Endothelial cell (in vitro differentiated cells): ENCODE measurements at places on chromosomes 6 and 20. TPM values are rescaled to one million over a fixed set of nuclear protein-coding genes. Genes with fewer than 3 reads are reported as not detected.

TNNC2 gene
- total RNA-seq, result not detected

RNF144B gene
- total RNA-seq, result 23.2 TPM

DNA sequence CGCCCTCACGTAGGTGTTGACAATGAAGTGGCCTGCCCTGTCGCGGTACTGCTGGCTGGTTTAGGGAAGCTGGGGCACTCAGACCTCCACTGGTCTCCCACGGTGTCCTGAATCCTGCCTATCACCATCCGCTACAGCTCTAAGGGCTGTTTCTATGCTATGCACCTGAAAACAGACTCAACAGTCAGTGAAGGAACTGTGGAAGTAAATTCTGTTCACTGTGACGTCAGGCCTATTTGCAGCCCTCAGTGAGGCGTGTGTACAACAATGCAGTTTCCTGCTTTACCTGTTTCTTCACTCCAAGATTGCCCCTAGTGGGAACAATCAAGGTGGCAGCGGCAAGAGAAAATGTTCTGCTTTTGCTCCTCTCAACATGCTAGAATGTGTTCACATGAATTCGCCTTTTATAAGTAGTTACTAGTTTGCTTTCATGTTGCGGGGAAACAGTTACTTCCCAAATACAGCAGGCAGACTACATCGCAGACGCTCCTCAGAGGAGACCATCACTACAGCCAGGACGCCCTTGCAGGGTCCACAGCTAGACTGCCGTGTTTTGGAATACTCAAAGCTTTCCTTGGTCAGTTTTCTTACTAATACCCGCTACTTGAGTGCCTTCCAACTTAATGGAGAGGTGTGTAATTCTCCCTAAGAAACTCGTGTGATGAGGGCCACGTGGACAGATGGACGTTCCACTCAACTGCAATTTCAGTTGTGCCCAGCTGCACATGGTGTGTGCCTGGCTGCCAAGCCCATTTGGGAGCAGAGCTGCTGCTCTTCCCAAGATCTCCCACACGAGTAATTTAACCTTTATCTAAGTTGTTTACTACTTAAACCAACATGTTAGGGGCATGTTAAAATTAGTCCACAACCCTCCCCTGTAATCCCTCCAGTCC is 25.4 kb downstream of the DIDO1 start:
- peak; percentile 43 for DNase-seq

LPA gene
- not detected for total RNA-seq

FRMD1 gene
- total RNA-seq, result 0.05 TPM

GRCh38 chr6:42165016-42165415 is 8.1 kb upstream of the GUCA1A start:
- DNase-seq, result no peak

- no peak for DNase-seq
Observed at GRCh38 chr6:158396136-158396535, 83.9 kb downstream of the TULP4 start.

FAM217A gene
- total RNA-seq, result not detected

- DNase-seq, result no peak
Observed at GRCh38 chr6:111222341-111222740, 135.0 kb downstream of the SLC16A10 start.

RBPJL gene
- total RNA-seq, result not detected

PBOV1 gene
- not detected for total RNA-seq

GRCh38 chr20:43900496-43900895 is 14.2 kb upstream of the TOX2 start:
- DNase-seq, result no peak

ADGRF4 gene
- not detected for total RNA-seq

DNA sequence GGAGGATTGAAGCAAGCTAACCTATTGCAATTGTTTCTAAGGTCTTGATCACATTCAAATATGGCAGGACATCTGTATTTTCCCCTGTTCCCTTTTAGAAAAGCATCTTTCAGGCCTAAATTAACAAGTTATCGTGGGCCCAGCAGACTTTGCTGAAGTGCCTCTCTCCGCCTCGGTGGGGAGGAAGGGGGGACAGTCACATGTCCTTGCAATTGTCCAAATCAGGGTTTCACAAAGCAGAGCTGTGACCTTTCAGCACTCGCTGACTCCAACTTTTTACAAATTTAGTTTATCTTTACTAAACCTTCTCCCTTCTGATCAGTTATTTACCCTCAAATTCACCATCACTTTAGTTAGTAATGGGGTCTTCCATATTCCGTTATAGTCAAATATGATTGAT is 74.4 kb upstream of the KCNK16 start:
- DNase-seq, result no peak

DNA sequence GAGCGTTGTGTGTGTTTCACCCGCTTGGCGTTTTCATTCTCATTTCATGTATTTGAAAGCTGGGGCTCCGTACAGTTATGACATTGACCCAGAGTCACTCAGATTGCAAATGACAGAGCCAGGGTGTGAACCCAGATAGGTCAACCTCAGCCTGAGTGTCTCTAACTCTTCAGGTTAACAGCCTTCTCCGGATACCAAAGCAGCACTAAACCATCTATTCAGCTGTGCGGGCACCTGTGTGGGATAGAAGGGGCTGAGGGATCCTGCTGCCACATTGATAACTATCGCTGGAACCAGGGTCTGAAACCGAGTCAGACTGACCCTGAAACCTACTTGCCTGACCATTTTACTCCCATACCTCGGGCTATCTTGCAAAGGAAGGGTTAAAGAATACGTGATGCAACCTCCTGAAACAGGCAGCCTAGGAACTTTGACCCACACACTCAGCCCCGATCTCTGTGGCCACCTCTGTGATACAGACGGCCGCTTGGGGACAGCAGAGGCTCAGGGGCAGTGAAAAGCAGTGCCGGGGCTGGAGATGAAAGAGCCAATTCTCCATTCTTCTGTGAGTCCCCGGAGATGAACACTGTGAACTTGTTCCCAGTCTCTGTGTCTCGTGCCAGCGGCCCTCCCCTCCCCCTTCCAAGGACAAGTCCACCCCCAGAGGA is 233.5 kb upstream of the QKI start:
- peak; percentile 69 for DNase-seq

- peak; percentile 88 for DNase-seq
Observed at GRCh38 chr20:35269055-35269781, 8.7 kb downstream of the MMP24OS start.

- no peak for DNase-seq
Observed at GRCh38 chr6:9272671-9273070, 837.3 kb upstream of the SLC35B3 start.

OPRL1 gene
- total RNA-seq, result 10.2 TPM

- DNase-seq, result no peak
Observed at GRCh38 chr20:44157061-44157460, 29.9 kb downstream of the JPH2 start.

DNA sequence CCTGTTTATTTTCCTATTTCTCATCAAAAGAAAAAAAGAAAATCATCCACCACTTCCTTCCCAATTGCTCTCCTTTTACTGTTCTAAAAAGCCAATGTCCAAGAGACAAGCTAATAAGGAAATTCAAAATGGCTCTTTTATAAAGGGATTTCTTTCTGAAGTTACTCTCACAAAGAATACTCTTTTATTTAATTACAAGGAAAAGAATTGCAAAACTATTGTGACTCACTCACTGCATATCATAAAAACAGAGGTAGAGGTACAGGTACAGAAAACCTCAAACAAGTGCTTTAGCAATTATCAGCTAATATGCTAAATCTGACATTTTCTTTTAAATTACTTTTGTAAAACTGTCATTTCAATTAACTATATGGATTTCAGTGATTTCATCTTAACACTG is 18.1 kb downstream of the DEK start:
- no peak for DNase-seq

SLC16A10 gene
- 2.4 TPM for total RNA-seq

- DNase-seq, result no peak
Observed at GRCh38 chr20:17559338-17559737, 10.5 kb upstream of the DSTN start.

ADGB gene
- total RNA-seq, result not detected

UTRN gene
- 164 TPM for total RNA-seq

- no peak for DNase-seq
Observed at GRCh38 chr6:1297746-1298145, 14.2 kb upstream of the FOXQ1 start.

GRCh38 chr6:111162504-111162903 is 75.2 kb downstream of the SLC16A10 start:
- no peak for DNase-seq

DNA sequence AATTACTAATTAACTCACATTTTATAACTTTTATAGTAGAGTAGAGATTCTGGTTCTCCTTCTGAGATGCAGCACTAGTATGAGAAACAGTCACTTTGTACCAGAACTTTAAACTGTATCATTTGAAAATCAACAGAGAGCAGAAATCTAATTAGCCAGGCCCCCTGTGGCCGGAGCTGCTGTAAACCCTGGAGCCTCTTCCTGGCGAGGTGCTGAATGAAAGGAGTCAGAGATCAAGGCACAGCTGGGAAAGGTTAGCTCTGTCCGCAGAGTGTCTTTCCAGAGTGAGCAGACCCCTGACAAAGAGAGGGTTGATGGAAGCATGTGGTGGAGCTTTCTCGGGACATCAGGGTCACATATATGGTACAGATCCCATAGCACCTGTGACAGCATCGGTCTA is 703.8 kb downstream of the RFPL4B start:
- DNase-seq, result peak; percentile 12
